ENCODE measurements at places on chromosomes 2 and 18.

- H3K36me3 ChIP-seq, result no peaks in the 10 kb centered on the region
- no peak overlapping the region for H3K4me3 ChIP-seq
- peaks cover 3% of the 10 kb centered on the region for H3K27me3 ChIP-seq
- H3K4me1 ChIP-seq, result peaks cover 5% of the 10 kb centered on the region
Observed at GRCh38 chr2:101399021-101399799, 11.9 kb upstream of the CREG2 start.

- H3K4me3 ChIP-seq, result no peak overlapping the region
- H3K27ac ChIP-seq, result no peak overlapping the region
- no peak for DNase-seq
Observed at GRCh38 chr18:34932792-34933466, 108.3 kb upstream of the MAPRE2 start.

DNA sequence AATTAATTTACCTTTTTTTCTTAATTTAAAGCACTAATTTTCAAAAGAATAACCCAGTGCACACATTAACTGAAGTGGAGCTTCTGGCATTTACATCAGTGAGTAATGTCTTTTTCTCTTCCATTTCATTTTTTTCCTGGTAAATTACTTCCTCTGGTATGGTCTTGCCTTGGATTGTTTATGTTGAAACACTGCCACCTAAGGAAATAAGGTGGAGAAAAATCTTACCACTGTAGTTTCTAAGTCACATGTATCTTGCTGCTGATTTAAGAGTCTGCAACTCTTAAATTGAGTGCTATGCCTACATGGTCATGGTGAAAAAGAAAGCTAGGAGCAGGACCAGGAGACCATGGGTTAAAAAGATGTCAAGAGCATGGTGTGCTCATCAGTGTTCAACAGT lies 51.0 kb downstream of the TTC27 start:
- H3K4me3 ChIP-seq, result no peak overlapping the region
- H3K36me3 ChIP-seq, result peaks cover 9% of the 10 kb centered on the region
- no peaks in the 10 kb centered on the region for H3K4me1 ChIP-seq
- H3K27me3 ChIP-seq, result no peaks in the 10 kb centered on the region
- no peak for DNase-seq

DNA sequence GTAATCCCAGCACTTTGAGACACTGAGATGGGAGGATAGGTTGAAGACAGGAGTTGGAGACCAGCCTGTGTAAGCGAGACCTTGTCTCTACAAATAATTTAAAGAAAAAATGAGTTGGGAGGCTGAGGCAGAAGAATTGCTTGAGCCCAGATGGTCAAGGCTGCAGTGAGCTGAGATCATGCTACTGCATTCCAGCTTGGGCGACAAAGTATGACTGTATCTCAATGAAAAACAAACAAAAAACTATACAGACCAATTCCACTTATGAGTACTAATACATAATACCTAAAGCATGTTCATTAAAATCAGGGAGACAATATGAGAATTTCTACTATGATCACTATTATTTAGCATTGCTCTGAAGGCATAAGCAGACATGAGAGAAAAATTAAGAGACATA lies 12.6 kb downstream of the RNF149 start:
- H3K27ac ChIP-seq, result no peak overlapping the region
- no peak for DNase-seq
- H3K4me3 ChIP-seq, result no peak overlapping the region
- no peaks in the 10 kb centered on the region for H3K27me3 ChIP-seq
